ENCODE measurements at places on chromosomes 3 and 15.
A peak's percentile ranks its signal among the peaks of the same experiment; 100 is the strongest.

GRCh38 chr3:153631664-153632063 is 469.6 kb downstream of the RAP2B start:
- DNase-seq: no peak

DNA sequence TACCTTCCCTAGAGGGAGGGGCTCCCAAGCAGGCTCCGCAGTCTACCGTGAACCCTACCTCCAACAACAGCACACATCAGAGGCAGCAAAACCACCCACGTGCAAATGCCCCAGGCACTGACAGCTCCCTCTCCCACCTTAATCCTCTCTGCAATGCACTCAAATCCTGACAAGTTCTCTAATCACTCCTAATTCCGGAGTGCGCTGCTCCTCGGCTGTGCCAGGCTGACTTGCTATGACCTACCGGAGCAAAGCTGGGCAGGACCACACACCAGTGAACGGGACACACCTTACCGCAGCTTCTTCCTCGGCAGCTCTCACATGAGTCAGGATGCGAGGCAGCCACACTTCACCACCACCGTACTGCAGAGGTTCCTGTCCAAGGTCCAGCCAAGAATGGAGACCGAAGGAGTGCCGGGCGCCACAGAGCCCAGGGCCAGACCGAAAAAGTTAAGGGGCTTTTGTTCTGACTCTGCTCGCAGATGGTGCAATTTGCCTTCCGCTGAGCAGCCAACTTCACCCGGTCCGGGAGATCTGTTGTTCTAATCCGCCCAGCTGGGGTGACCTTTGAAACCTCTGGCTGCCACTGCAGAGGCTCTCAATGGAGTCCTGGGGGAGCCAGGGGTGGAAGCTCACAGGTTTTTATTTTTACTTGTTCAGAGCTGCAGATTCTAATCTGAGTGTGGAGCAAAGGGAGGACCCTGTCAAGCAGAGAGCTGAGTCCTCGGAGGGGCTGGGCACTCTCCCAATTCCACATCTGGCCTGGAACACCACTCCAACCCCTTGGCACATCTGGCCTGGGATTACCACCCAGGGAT is 84.4 kb downstream of the MYLK start:
- DNase-seq: no peak

DNA sequence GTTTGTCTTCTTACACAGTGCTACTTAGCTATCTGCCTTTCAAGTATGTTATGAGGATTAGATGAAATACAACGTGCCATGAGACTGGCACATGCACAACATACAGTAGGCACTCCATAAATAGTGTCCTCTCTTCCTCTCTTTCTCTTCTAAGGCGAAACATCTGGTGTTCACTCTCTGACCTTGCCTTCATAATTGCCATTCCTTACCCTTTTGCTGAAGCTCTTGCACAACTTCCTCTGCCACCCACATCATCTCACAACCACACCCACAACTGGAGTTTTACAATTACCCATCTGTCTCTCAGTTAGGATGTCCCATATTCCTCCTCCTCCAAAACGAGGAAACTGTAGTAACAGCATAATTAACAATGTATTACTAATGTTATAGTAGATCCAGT is 26.4 kb upstream of the ACP3 start:
- DNase-seq: no peak

- no peak for DNase-seq
Measured at GRCh38 chr3:10674578-10674977, 141.4 kb upstream of the SLC6A11 start.

DNA sequence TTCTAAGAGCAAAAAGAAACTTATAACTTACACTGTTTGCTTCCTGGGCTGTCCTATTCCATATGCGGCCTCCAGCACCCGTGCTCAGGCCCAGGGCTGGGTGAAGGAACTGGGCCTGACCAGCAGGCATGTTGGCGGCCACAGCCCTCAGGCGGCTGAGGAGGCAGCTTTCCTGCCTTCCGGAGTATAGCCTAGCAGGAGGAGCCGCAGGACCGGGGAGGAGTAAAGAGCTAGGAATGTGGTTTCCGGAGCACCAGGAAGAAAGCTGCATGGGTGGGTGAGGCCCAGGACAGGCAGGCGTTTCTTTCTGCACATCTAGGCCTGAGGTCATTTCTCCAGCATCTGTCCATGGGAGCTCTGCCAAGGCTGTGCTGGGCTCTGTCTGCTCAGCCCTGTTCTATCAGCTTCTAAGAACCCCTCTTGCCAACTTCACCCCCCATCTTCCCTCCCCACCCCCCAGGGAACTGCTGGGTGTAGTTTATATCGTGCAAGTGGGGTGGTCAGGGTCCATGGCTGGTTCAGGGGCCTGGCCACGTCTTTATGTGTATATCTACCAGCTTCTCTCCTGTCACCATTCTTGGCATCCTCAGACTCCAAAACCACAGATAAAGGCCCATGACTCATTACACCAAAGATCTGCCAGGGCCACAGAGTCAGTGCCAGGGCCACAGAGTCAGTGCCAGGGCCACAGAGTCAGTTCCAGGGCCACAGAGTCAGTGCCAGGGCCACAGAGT is 7.8 kb upstream of the KIF7 start:
- peak; percentile 51 for DNase-seq

DNA sequence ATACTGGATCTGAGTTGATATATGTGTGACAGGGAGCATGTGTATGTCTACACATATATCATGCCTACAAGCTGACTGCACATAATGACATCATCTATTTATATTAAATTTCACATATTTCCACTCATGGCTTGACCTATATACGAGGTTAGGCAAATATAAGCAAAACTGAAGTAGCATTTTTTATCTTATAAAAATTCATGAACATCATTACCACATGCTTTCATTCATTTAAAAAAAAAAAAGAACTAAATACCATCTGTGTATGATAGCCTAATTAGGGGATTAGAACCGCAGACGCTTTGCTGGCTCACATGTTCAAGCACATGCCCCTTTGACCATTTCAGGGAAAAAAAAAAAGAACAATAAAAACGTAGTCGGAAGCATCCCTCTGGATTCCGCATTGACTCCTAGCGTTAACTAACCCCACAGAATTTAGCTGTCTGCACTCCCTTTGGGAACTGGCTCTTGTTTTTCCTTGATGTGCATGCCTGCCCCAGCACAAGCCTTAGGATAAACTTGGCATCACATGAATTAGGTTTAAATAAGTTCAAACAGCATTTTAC is 888.4 kb downstream of the ROBO1 start:
- no peak for DNase-seq

DNA sequence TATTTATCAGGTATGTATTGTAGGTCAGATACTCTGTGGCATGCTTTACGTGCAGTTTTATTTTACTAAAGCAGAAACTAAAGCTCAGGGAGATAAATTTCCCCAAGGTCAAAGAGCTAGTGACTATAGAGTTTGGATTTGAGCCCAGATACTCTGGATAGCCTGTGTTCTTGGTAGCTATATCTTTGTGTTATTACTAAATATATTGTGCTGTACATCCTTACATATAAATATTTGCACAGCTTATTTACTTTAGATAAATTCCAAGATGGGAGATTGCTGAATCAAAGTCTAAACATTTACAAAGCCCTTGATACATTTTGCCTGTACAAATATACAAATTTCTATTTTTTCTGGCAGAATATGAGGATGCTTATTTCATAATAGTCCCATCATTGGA is 660.9 kb upstream of the NAALADL2 start:
- no peak for DNase-seq

GRCh38 chr3:127589600-127590281 is 792 bp downstream of the TPRA1 start:
- peak; percentile 55 for DNase-seq

DNA sequence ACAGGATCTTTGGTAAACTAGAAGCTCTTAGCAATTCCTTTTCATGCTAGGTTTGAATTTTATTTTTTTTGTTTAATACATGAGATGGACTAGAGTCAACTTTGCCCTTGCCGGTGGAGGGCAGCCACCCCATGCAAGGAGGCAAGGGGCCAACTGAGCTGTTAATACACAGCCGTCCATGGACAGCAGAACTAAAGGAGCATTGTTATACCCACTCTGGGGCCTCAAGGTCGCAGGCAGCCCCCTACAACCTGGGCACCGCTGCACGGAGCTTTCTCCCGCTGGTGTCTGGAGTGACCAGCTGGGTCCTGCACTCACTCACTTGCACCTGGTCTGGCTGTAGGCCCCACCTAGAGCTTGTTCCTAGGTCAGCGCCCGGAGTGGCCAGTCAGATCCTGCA is 47.9 kb upstream of the ACKR4 start:
- DNase-seq: peak; percentile 48

DNA sequence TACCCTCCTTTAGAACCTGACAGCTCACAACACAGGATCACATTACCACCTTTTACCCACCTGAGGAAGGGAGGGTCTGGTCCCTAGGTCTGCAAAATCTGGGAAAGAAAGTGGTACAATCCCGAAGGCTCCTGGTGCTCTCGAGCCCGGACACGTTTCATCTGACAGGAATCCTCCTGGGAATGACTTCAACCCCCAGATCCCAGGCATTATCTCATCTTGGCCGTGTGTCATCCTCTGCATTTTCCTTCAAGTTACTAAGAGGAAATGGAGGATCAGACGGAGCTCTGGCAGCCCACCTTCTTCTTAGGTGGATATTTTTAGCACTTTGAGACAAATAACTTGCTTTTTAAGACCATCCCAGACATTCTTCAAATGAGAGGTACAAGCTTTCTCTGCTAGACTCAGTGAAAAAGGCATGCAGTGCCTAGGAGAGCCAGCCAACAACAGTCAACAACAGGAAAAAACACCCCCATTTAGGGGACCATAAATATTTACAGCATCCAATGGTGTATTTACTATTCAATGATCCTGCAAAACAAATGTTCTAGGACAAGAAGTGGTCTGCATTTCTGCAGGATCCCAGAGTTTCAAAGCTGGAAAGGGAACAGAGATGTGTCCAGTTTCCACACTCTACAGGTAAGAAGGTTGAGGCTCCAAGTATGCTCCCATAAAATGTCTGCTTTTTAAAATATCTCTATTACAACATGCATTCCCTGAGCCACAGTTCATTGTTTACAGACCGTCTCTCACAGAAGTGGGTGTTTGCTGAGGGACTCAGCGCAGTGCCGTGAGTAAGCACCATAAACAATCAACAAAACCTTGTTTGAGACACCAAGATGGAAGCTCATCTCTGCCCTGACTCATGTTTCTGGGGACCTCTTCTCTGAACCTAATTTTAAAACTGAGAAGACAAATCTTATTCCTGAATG is 38.3 kb upstream of the ARHGEF3 start:
- no peak for DNase-seq

GRCh38 chr3:9226326-9226725 is 23.1 kb downstream of the SRGAP3 start:
- no peak for DNase-seq

DNA sequence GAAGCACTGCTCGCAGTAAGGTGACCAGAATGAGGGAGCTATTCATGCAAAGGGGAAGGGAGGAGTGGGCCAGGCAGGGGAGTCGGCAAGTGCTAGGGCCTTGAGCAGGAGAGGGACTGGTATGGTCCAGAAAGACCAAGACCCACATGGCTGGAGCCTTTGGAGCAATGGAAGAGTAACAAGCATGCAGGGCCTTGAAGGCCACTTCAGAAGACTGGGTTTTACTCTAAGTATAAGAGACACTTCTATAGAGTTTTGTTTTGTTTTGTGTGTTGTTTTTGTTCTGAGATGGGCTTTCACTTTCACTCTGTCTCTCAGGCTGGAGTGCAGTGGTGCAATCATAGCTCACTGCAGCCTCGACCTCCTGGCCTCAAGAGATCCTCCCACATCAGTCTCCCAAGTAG is 42.0 kb downstream of the BFSP2 start:
- DNase-seq: no peak

DNA sequence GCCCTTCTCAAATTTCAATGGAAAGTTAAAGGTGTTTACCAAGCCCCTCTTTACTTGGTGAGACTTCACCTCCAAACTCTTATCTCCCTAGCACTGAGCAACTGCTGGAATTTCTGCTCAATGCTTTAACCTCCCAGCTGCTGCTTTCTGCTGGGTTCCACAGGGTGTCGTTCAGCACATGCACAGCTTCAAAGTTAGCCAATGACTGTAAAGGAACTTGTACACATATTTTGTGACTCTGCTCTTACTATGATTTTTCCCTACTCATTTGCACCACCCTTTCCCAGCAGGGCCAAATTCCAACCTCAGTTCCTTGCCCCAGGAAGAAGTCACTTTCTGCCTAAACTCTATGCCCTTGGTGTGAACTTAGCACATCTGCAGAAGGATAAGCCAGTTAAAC is 89.7 kb downstream of the ULK4 start:
- no peak for DNase-seq

DNA sequence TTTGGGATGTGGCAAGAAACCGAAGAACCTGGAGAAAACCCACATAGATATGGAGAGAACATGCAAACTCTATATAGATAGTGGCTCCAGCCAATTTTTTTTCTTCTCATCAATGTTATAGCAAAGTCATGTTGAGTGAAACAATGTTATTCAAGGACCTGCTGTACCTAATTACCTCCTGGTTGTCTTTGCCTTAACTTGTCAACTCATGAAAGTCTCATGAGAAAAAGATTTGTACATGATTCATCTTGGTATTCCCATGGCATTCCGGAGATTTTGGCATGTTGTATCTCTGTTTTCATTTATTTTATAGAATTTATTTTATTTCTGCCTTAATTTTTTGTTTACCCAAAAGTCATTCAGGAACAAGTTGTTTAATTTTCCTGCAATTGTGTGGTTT is 303.8 kb upstream of the CDIN1 start:
- no peak for DNase-seq

- no peak for DNase-seq
Measured at GRCh38 chr3:1903111-1903510, 195.6 kb upstream of the CNTN4 start.

DNA sequence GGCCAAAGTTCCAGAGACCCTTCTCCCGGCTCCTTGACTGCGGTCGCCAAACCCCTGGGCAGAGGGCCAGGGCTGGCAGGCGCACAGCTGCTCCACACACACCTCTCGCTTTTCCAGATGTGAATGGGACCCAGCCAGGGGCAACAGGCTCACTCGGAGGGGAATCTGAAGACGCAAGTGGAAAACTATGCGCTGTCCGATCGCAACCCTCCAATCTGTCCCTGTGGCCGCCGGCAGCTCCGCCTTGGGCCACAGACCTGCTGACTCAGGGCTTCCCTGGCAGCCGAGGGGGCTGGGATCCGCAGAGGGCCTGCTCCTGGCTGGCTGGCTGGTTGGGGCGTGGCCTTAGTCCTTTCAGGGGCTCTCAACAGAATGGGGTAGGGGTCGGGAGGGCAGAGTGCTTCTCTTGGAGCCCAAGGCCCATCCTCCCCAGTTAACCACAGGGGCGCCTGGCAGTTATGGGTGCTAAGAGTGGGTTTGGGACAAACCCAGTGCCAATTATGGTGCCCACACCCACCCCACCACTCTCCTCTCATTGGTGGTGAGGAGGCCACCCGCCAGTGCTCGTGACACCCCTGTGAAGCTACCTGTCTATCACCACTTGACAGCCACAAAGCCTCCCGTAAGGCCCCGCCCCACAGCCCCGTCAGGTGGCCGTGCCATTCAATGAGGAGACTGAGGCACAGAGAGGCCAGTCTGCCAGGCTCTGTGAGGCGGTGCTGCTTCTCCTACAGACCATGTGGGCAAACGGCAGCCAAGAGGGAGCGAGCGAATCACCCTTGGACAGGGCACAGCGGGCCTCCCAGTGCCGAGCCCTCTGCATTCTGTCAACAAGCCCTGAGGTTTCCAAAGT is 53.8 kb downstream of the IQSEC1 start:
- DNase-seq: no peak

GRCh38 chr15:58528188-58528870 is 96.5 kb downstream of the LIPC start:
- DNase-seq: peak; percentile 68

Data from body of pancreas (tissue), 4 donors.